Heart left ventricle (tissue), 16 donors: ENCODE measurements at places on chromosomes 1 and 21. TPM values are rescaled to one million over a fixed set of nuclear protein-coding genes. Genes with fewer than 3 reads are reported as not detected.

DNA sequence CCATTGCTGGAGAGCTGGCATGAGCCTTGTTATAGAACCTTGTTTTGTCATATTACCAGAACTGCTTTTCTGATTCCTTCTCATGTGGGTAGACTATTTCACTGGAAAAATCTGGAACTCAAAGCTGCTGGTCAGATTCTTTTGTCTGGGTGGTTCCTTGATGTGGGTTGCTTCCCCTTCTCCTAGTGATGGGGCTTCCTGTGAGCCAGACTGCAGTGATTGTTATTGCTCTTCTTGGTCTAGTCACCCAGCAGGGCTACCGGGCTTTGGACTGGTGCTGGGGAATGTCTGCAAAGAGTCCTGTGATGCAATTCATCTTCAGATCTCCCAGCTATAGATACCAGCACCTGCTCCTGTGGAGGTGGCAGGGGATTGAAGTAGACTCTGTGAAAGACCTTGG lies 59.4 kb downstream of the GPR137B start:
- peaks cover 21% of the 10 kb centered on the region for H3K4me1 ChIP-seq
- H3K27ac ChIP-seq, result no peak overlapping the region
- peaks cover 61% of the 10 kb centered on the region for H3K36me3 ChIP-seq
- H3K27me3 ChIP-seq, result no peaks in the 10 kb centered on the region

GRCh38 chr1:97832481-97832880 lies 88.4 kb downstream of the DPYD start:
- no peak overlapping the region for H3K4me3 ChIP-seq
- no peak overlapping the region for H3K27ac ChIP-seq
- no peaks in the 10 kb centered on the region for H3K36me3 ChIP-seq
- H3K27me3 ChIP-seq, result no peaks in the 10 kb centered on the region

DNA sequence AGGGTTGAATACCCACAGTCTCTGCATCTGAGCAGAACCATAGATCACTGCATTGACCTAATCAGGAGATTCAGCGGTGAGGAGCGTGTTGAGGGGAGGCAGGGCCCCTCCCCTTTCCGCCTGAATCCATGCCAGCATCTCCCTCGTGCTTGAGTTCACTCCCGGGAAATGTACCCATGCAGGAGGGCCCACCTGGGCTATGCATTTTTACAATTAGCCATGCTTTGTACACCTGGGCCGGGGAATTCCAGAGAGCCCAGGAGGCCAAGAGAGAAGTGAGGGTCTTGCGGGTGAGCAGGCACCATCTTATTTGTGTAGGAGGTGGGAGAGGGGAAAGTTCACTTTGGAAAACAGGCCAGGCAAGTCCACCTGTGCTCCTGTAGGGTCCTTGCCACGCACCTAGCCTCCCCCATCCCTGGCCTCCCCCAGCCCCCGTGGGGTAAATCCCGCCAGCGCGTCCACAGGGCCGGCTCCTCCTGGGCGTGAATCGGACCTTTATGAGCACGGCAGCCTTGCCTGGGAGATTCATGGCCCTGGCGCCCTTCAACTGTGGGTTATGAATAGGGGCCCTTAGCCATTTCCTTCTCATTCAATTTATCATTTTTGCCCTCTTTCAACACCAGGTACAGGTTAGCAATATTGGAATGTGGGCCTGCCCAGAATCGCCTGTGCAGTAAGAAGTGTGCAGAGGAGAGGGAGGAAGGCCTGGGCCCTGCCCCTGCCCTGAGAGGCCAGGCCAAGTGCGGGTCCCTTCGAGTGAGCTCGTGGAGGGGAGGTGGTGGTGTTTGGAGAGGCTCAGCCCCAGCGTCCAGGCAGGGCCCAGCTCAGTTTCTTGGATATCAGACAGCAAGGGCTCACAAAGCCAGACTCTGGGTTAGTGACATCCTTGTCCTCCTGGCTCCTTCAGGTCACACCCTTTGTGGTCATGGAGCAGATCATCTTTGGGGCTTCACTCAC lies 84.4 kb upstream of the ACTRT2 start:
- no peaks in the 10 kb centered on the region for H3K36me3 ChIP-seq
- no peak overlapping the region for H3K4me3 ChIP-seq
- no peak overlapping the region for H3K27ac ChIP-seq
- no peaks in the 10 kb centered on the region for H3K4me1 ChIP-seq
- H3K27me3 ChIP-seq, result no peaks in the 10 kb centered on the region

Gene INAVA
- not detected for total RNA-seq

Gene POLR3GL
- 36.4 TPM for total RNA-seq

Gene AQP10
- total RNA-seq, result not detected

Gene KDF1
- not detected for total RNA-seq
